ENCODE measurements at places on chromosomes 6 and 20.

DNA sequence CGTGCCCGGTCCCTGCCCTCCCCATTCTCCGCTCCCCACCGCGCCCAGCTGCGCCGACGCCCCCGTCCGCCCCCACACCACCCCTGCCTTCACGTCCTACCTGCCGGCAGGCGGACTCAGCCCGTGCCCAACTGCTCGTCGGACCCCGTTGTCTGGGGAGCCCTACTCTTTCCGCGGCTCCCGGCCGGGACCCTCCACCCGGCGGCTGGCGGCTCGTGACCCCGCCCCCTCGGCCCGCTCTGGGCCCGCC, at the start of gene SERAC1:
SERAC1 (minus strand) TSS at position 223 of the 250 bp plus-strand sequence. CDS start 9,899 bp downstream, outside the sequence.
- no peak for DNase-seq

DNA sequence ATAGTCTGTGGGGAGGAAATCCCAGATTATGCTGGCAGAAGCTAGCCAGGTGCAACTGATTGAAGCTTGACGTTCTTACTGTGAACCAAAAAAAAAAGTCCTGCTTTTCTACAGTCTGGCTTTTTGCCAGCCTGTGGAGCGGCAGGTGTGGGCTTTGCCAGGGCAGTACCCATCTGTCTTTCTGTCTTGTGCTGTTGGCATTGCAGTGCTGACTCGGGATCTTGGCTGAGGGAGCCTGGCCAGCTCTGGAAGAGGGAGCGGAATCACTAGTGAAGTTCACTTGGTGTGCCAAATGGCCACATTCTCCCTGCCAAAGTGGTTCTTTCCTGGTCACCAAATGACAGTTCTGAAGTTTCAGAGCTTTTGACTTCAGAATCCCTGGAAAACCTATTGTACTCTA, 5.0 kb downstream of the KIF3B start:
- DNase-seq = no peak

- DNase-seq = no peak
Measured at GRCh38 chr20:49813305-49813974, 812 bp downstream of the SLC9A8 start.

DNA sequence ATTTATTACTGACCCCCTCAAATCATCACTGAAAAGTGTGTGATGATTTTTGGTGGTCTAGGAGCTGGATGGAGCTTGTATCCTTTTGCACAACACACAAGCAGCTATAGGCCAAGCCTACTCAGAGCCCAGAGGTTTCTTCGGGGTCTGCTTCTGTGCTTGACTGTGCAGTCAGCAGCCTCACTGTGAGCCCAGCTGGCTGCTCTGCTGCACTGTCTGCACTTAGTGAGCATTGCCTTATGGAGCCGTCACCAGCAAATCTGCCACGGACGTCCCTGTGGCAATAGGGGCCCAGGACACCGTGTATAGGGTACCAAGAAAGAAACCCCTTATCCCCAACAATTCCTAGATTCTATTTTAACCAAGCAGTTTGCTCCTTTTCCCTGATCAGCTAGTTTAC, 38.6 kb upstream of the GMPR start:
- no peak for DNase-seq

- no peak for DNase-seq
Measured at GRCh38 chr20:4774207-4774606, 52.5 kb downstream of the PRND start.

- DNase-seq = no peak
Measured at GRCh38 chr6:44464527-44465310, 77.2 kb downstream of the CDC5L start.

DNA sequence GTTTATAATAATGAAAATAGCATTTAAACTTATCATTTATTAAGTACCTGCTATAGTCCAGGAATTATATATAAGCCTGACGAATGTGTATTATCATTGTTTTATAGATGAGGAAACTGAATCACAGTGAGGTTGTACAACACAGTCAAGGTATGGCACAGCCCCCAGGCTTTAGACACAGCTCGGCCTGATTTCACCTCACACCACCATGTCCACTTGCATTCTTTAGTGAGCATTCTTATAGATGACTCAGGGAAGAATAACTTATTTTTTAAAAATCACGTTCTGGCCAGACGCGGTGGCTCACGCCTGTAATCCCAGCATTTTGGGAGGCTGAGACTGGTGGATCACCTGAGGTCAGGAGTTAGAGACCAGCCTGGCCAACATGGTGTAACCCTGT, 289.0 kb downstream of the SYNE1 start:
- DNase-seq = no peak

DNA sequence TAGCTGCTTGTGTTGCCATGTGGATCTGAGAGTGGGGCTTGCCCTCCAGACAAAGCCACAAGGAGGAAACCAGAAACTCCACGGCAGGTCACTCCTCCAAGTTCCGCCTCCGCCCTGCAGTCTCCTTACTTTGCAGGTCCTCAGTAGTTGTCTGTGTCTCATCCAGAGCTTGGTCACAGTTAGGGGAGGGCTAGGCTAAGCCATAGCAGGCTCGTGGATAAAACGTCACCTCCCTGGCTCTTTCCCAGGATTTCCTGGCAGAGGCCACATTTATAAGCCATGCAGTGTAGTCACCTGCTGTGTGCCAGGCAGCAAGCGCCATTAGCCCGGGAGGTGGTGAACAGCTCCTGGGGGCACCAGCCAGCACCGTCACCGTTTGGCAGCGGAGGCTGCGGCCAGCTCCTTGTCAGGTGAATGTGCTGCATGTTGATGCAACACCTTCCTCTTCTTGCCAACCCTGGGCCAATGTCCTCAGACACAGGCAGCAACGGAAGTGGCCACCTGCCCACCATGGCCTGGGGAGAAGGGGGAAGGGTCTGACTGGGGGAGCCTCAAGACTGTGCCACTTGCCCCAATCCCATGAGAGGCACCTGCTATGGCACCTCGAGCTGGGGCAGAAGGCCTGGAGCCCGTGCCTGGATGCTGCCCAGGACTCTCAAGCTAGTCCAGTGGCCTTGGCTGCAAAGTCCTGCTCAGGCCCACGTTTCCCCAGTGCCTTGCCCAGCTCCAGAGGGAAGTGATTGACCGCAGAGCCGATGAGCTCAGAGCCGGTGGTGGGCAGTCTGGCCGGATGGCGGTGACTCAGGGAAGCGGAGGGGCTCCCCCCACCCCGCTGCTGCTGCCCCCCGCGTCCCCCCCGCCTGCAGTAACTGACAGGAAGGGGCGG, 39.0 kb upstream of the SLCO4A1 start:
- peak; percentile 71 for DNase-seq

GRCh38 chr20:39812116-39812515, 850.0 kb downstream of the DHX35 start:
- no peak for DNase-seq

GRCh38 chr6:16635291-16635809, 125.9 kb downstream of the ATXN1 start:
- no peak for DNase-seq

GRCh38 chr6:85966828-85967227, 324.1 kb upstream of the SYNCRIP start:
- DNase-seq = no peak

GRCh38 chr6:13615792-13616120, 621 bp downstream of the NOL7 start:
- DNase-seq = no peak

DNA sequence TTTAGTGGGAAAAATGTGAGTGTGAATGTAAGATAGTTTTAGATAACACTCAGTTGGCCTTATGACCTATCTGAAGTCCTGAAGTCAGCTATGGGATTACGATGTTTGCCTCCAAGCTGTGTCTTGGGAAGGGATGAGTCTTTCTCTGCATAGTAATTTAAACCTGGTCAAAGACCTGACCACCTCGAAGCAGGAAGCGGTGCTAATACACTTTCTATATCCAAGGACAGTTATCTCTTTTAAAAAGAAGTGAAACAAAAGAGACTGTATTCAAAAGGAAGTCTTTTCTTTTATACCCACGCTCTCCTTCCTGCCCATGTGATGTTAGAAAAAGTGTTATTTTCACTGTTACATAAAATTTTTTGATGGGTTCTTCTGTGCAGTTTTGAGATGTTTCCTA, 94.9 kb downstream of the JARID2 start:
- no peak for DNase-seq

DNA sequence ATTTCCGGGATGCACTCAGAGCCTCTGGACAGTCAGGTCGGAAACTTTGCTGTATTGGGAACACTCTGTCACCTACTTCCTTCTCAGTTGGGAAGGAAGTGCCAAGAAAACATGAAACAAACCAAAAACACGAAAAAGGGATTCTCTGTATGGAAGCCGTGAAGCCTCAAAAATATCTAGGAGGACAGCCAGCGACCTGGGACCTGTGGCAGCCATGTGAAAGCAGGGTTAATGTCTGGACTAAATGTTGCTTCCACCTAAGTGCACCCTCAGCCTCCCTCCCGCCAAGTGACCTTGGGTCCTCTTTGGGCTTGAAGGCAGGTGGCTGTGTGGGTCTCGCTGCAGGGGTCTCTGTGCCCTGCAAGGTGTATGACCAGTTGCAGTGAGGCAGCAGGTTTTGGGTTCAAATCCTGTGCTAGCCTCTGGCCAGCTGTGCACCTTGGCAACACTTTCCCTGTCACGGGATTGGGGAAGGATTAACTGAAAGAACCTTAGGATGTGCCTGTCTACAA, 851 bp downstream of the MAVS start:
- no peak for DNase-seq

DNA sequence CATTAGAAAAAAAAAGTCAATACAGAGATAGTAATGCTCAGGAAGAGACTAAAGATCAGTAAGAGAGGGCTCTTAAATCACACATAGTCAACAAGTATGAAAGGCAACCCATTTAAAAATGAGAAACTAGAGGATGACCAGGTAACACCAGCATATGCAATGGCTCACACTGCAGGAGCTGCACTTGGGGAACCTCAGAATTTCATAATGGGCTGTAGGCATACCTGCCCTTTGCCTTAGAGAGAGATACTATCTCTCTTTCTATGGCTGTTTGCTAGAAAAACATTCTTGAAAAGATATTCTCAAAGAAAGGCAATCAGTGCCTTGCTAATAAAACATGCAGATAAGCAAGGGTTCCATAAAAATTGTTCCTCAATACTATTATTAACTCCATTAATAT, 33.2 kb downstream of the HMGCLL1 start:
- DNase-seq = no peak

DNA sequence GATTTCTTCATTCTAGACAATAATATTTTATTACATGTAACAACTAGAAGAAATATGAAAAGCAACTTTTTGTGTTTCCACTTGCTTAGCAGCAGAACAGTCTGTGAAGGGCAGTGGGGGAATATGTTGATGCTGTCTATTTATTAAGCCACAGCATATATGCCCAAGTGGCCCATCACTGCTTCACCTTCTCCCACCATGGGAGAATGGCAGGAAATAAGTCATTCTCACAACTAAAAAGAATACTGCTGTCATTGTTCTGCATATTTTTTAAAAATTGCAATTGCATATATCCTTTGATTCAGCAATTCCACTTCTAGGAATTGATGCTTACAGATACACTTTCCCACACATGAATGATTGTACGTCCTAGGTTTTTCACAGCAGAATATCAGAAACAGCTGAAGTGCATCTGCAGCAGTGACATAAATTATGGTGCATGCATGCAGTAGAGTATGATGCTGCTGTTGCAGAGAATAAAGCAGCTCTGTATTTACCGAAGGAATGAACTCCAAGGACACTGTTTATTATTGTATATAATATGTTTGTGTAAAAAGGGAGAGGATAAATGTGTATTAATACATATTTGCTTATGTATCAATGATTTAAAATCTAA, 26.8 kb downstream of the KIF3B start:
- no peak for DNase-seq

DNA sequence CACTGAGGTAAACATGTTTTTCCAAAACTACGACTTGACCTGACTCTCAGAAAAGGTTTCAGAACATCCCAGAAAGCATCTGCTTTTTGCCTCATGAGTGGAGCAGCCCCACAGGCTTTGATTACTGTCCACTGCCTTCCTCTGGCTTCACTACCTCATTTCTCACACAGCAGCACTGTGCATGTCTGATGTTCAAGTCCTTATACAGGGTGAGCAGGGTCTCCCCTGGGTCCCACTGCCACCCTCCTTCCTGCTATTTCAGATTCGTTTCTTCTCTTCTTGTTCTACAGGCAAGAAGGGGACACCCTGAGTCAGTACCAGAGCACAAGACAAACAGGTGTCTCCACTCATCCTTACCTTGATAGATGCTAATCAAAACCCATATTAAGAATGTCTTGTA, 64.7 kb upstream of the NFATC2 start:
- no peak for DNase-seq

DNA sequence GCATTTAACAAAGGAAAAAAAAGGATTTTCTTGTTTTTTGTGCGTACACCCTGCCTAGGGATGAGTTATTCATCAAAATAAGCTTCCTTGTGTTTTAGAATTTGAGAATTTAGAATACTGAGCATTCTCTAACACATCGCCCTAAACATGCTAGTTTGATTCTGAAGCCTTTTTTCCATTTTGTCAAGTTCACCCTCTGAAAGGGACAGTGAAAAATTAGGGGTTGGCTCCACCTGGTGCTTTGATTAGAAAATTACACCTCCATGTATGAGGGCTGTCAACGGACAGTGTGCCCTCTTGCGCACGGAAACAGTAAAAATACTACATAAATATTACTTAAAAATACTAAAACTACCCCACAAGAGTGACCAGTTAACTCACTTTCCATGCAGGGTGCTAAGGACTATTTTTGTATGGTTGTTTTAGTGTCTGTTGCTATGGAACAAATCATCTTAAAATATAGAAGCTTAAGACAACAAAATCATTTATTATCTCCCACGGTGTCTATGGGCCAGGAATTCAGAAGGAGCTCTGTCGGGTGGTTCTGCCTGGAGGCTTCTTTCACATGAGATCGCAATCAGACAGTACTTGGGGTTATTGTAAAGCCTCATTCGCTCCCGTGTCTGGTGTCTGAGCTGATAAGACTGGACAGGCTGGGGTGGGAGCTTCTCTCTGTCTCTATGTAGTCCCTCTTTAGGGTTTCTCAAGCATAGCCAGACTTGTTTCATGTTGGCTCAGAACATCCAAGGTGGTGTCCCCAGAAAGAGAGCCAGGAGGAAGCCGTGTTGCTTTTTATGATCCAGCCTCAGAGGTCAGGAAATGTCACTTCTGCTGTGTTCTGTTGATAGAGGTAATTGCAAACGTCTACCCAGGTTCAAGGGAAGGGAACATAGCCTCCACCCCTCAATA, 41.1 kb upstream of the TMEM170B start:
- DNase-seq = no peak

DNA sequence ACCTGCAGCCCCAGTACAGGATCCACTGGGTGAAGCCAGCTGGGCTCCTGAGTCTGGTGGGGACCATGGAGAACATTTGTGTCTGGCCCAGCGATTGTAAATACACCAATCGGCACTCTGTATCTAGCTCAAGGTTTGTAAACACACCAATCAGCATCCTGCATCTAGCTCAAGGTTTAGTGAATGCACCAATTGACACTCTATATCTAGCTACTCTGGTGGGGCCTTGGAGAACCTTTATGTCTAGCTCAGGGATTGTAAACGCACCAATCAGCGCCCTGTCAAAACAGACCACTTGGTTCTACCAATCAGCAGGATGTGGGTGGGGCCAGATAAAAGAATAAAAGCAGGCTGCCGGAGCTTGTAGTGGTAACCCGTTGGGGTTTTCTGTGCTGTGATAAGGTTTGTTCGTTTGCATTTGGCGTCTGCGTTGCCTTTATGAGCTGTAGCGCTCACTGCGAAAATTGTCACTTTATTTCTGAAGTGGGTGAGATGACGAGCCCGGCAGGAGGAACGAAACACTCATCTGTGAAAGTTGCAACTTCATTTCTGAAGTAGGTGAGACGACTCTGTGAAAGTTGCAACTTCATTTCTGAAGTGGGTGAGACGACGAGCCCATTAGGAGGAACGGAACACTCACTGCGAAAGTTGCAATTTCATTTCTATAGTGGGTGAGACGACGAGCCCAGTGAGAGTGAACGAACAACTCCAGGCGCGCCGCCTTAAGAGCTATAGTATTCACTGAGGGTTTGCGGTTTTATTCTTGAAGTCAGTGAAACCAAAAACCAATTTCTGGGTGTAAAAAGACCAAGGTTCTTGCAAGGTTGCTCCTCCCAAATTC, 31.1 kb downstream of the SERPINB6 start:
- DNase-seq = no peak

Data from GOT3 (cell line).